Activated naive CD4-positive, alpha-beta T cell treated with anti-CD3 and anti-CD28 coated beads for 36 hours (primary cell): ENCODE measurements at places on chromosomes 7 and 10. TPM values are rescaled to one million over a fixed set of nuclear protein-coding genes. Genes with fewer than 3 reads are reported as not detected.

- H3K4me3 ChIP-seq: no peak overlapping the region
- no peaks in the 10 kb centered on the region for H3K27me3 ChIP-seq
- DNase-seq: peak; percentile 14
- H3K4me1 ChIP-seq: peaks cover 3% of the 10 kb centered on the region
- no peaks in the 10 kb centered on the region for H3K36me3 ChIP-seq
- no peak overlapping the region for H3K27ac ChIP-seq
These were observed 78.9 kb downstream of the LRRC17 start for GRCh38 chr7:102991540-102992214.

Gene BRI3
- total RNA-seq: 54.4 TPM

- H3K27ac ChIP-seq: no peak overlapping the region
- H3K4me3 ChIP-seq: no peak overlapping the region
- no peaks in the 10 kb centered on the region for H3K27me3 ChIP-seq
- peaks cover 9% of the 10 kb centered on the region for H3K36me3 ChIP-seq
These were observed 100.3 kb downstream of the CCSER2 start for GRCh38 chr10:84428711-84429110.

DNA sequence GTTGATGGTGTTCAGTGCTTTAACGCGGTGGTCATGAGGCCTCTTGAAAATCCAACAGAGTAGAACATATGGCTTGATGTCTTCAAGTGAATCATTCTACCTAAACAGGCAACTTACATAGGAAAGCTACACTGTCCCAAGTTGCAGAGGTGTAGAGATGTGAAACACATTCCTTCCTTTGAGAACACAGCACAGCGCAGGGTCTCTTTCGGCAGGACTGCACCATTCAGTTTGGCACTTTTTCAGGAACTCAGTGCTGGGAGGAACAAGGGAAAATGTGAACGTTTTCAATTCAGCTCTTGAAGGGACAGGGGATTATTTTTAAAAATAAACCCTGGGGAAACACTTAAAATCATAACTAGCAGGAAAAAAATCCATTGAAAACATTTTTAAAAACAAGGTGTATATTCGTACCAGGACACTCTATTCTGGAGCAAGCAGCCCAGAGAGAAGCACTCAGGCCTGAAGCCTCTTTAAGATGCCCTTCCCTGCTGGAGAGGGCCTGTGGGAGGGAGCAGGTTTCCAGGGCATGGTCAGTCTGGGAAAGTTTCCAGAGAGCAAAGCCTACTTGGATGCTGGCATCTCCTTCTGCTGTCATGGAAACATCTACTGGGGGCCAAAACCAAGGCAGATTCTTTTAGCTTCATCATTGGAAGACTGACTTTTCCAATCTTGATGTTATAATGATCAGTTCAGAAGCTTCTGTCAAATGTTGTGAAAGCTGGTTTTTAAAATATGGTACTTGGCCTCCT lies 60.4 kb upstream of the NPVF start:
- no peaks in the 10 kb centered on the region for H3K4me1 ChIP-seq
- H3K4me3 ChIP-seq: no peak overlapping the region
- no peak overlapping the region for H3K27ac ChIP-seq
- DNase-seq: no peak
- H3K27me3 ChIP-seq: no peaks in the 10 kb centered on the region

DNA sequence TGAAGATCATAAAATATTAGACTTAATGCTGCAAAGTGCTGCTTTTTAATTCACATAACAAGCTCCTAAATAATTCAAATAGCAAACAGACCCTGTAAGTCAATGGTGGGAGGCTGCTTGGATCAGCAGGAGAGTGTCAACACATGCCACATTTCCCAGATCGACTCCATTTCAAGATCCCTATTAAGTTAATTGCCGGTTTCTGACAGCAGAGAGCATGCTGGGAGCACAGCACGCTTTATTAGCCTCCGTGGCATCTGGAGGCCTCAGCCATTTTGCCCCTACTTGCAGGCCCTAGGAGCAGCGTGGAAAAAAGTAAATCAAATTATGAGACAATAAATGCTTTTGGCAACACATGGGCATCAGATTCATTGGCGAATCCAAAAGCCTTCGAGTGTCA lies 201.0 kb downstream of the EMX2 start:
- DNase-seq: no peak
- H3K27ac ChIP-seq: no peak overlapping the region
- H3K36me3 ChIP-seq: no peaks in the 10 kb centered on the region

GRCh38 chr7:106165337-106165736 lies 53.2 kb upstream of the SYPL1 start:
- no peaks in the 10 kb centered on the region for H3K4me1 ChIP-seq
- no peak overlapping the region for H3K4me3 ChIP-seq
- H3K27ac ChIP-seq: no peak overlapping the region
- no peak for DNase-seq
- H3K36me3 ChIP-seq: no peaks in the 10 kb centered on the region

Gene COX15
- 36.3 TPM for total RNA-seq

Gene CPA2
- not detected for total RNA-seq

DNA sequence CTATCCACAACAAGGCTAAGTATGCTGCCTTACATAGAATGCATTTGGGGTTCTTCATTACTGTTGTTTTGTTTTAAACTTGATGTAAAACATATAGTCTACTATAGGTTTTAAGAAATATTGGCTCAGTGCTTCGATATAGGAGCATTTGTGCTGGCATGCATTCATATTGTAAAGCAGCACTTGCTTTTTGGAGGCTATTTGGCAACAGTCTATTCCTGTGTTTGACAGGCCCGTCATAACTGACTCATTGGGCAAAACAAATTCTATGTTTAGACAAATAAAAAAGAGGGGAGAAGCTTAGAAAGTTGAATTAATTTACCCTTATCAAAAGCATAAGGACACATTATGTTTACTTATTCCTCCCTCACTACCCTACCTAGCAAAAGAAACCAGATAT lies 38.4 kb upstream of the PLXDC2 start:
- H3K36me3 ChIP-seq: no peaks in the 10 kb centered on the region
- H3K4me3 ChIP-seq: no peak overlapping the region
- no peak overlapping the region for H3K27ac ChIP-seq
- H3K27me3 ChIP-seq: no peaks in the 10 kb centered on the region

- no peak for DNase-seq
- no peaks in the 10 kb centered on the region for H3K27me3 ChIP-seq
- no peak overlapping the region for H3K4me3 ChIP-seq
- no peak overlapping the region for H3K27ac ChIP-seq
- no peaks in the 10 kb centered on the region for H3K36me3 ChIP-seq
These were observed 189.8 kb upstream of the SEMA3A start for GRCh38 chr7:84384417-84384816.

Gene VIPR2
- 1.7 TPM for total RNA-seq

Gene ATP6V0E2
- 31.8 TPM for total RNA-seq

DNA sequence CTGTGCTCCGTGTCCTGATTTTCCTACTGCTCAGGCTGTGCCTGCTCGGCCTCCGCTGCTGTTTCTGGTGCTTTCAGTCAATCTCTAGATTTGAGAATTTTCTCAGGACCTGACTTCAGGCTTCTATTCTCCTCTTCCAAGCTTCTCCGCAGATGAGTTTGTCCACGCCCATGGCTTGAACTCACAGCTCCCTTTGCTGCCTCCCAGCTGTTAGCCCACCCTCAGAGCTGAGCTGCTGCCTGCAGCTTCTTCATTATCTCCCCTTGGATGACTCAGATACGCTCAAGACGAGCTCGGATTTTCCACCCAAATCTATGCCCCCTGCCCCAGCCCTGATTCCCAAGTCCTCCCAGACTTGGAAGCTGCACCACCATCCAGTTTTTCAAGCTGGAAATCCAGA lies 104.7 kb downstream of the FGFR2 start:
- no peak for DNase-seq
- no peaks in the 10 kb centered on the region for H3K4me1 ChIP-seq
- no peak overlapping the region for H3K27ac ChIP-seq
- H3K27me3 ChIP-seq: peaks cover 2% of the 10 kb centered on the region

GRCh38 chr10:650441-650851 lies 39.0 kb downstream of the DIP2C start:
- H3K36me3 ChIP-seq: no peaks in the 10 kb centered on the region
- H3K4me3 ChIP-seq: no peak overlapping the region
- no peak for DNase-seq
- H3K27me3 ChIP-seq: no peaks in the 10 kb centered on the region
- no peaks in the 10 kb centered on the region for H3K4me1 ChIP-seq

Gene GARIN1A
- total RNA-seq: not detected

GRCh38 chr7:40808378-40808942 lies 673.7 kb downstream of the SUGCT start:
- no peak overlapping the region for H3K27ac ChIP-seq
- no peaks in the 10 kb centered on the region for H3K4me1 ChIP-seq
- no peak for DNase-seq
- H3K36me3 ChIP-seq: no peaks in the 10 kb centered on the region
- no peak overlapping the region for H3K4me3 ChIP-seq
- no peaks in the 10 kb centered on the region for H3K27me3 ChIP-seq

DNA sequence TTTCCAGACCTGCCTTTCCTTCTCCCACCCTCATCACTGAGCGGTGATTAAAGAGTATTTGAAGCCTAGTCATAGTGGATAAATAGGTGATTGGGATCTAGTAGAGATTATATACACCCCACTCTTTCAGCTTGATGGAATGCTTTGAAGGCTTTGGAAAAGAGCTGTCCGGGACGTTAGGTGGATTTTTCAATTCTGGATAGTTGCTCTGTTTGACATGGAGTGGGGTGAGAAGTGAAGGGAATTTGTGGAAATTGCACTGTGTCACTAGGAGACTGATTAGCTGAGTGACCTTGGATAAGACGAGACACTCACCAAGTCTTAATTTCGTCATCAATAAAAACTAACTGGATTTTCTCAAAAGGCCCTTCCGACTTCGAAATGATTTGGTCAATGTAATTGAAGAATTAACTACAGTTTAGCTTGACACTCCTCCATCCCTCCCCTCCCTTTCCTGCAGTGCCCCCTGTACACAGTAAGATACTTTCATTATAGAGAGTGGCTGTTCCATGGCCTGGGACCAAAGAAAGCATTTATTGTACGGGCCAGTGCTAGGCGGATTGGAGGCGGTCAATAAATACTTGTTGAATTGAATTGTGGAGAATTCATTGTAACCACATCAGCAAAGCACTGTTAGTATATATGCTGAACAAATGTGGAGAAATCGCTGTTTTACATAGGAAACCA lies 962 bp downstream of the ZKSCAN1 start:
- H3K36me3 ChIP-seq: peaks cover 19% of the 10 kb centered on the region
- DNase-seq: no peak
- H3K4me1 ChIP-seq: peaks cover 70% of the 10 kb centered on the region
- no peaks in the 10 kb centered on the region for H3K27me3 ChIP-seq
- peak overlapping the region; percentile 88 for H3K4me3 ChIP-seq
- peak overlapping the region; percentile 91 for H3K27ac ChIP-seq

- H3K27me3 ChIP-seq: no peaks in the 10 kb centered on the region
- no peak overlapping the region for H3K4me3 ChIP-seq
- H3K36me3 ChIP-seq: no peaks in the 10 kb centered on the region
- no peaks in the 10 kb centered on the region for H3K4me1 ChIP-seq
- H3K27ac ChIP-seq: no peak overlapping the region
These were observed 98.7 kb upstream of the SEMA3D start for GRCh38 chr7:85285527-85285926.

DNA sequence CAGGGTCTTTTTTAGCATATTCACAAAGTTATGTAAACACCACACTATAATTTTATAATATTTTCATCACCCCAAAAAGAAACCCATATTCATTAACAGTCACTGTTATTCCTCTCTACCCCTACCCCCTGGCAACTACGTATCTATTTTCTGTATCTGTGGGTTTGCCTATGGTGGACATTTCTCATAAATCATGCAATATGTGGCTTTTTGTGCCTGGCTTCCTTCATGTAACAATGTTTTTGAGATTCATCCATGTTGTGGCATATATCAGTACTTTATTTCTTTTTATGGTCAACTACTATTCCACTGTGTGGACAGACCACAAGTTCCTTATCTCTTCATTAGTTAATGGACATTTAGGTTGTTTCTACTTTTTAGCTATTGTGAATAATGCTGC lies 59.1 kb upstream of the PAPSS2 start:
- H3K27ac ChIP-seq: no peak overlapping the region
- peaks cover 8% of the 10 kb centered on the region for H3K4me1 ChIP-seq
- no peak overlapping the region for H3K4me3 ChIP-seq

Gene TEX36
- not detected for total RNA-seq

GRCh38 chr7:155353256-155353897 lies 55.7 kb downstream of the INSIG1 start:
- no peak for DNase-seq
- no peak overlapping the region for H3K4me3 ChIP-seq
- H3K36me3 ChIP-seq: no peaks in the 10 kb centered on the region
- H3K27ac ChIP-seq: no peak overlapping the region

GRCh38 chr7:17434191-17434590 lies 135.7 kb downstream of the AHR start:
- H3K36me3 ChIP-seq: no peaks in the 10 kb centered on the region
- H3K4me1 ChIP-seq: peaks cover 13% of the 10 kb centered on the region
- DNase-seq: no peak
- no peak overlapping the region for H3K27ac ChIP-seq
- no peak overlapping the region for H3K4me3 ChIP-seq
- H3K27me3 ChIP-seq: peaks cover 10% of the 10 kb centered on the region

DNA sequence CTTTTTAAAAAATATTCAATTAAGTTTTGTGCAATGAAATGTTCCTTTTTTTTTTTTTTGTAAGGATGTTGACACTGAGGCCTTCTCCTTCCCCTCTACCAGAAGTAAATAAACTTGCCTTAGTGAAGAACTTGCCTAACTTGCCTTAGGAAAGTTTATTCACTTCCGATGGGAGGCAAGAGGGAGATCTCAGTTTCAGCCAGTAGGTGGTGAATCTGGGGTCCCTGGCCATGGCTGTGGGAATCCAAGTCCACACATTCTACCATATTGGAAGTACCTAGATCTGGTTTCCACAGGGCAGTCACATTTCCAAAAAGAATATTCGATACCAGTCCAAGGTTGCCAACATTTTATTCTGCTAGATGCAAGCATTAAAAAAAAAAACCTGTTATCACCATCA lies 270.9 kb downstream of the CCSER2 start:
- peaks cover 11% of the 10 kb centered on the region for H3K27me3 ChIP-seq
- H3K4me1 ChIP-seq: no peaks in the 10 kb centered on the region
- H3K4me3 ChIP-seq: no peak overlapping the region
- DNase-seq: no peak

- H3K4me3 ChIP-seq: no peak overlapping the region
- H3K36me3 ChIP-seq: no peaks in the 10 kb centered on the region
- no peaks in the 10 kb centered on the region for H3K4me1 ChIP-seq
- DNase-seq: no peak
- no peaks in the 10 kb centered on the region for H3K27me3 ChIP-seq
These were observed 30.9 kb upstream of the DKK1 start for GRCh38 chr10:52283174-52283573.

- H3K4me1 ChIP-seq: no peaks in the 10 kb centered on the region
- peaks cover 19% of the 10 kb centered on the region for H3K27me3 ChIP-seq
- no peak for DNase-seq
- no peaks in the 10 kb centered on the region for H3K36me3 ChIP-seq
- no peak overlapping the region for H3K4me3 ChIP-seq
These were observed 134.3 kb upstream of the ZNF92 start for GRCh38 chr7:65239324-65239706.

DNA sequence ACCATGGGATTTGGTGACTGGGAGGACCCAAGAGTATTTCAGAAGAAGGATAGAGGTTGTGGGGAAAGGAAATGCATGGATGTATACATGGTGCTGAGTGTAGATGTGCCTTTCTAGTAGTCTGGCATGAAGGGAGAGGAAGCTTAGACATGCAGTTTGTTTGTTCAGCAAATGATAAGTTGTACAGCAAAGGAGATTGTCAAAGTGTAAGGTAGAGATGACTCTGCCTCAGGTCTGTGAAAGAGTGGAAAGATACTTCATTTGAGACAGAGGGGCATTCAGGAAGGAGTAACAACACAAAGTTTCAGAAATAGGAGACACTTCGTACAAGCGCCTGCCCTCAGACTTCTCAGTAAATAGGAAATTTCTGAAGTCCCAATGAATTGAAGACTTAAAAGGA lies 152.3 kb downstream of the CELF2 start:
- H3K36me3 ChIP-seq: peaks cover 30% of the 10 kb centered on the region
- no peak overlapping the region for H3K4me3 ChIP-seq
- peaks cover 29% of the 10 kb centered on the region for H3K4me1 ChIP-seq
- no peak overlapping the region for H3K27ac ChIP-seq
- no peaks in the 10 kb centered on the region for H3K27me3 ChIP-seq

Gene HOXA10
- not detected for total RNA-seq
